ENCODE measurements at places on chromosomes 11 and 22. TPM values are rescaled to one million over a fixed set of nuclear protein-coding genes. Genes with fewer than 3 reads are reported as not detected.

MMP11 gene
- total RNA-seq, result 1.2 TPM

- DNase-seq, result no peak
- H3K4me3 ChIP-seq, result no peak overlapping the region
- no peaks in the 10 kb centered on the region for H3K4me1 ChIP-seq
- no peak overlapping the region for H3K27ac ChIP-seq
Measured at GRCh38 chr11:35484435-35484834, 41.0 kb downstream of the PAMR1 start.

SESN3 gene
- 8.8 TPM for total RNA-seq

GRCh38 chr11:1572197-1573076 lies at the start of gene DUSP8:
Gene DUSP8, minus strand, starts transcription at chr11:1572271. Its CDS starts 6,445 bp downstream, at chr11:1565826.
- no peaks in the 10 kb centered on the region for H3K36me3 ChIP-seq
- H3K27me3 ChIP-seq, result no peaks in the 10 kb centered on the region

GRCh38 chr11:71215425-71215965 lies 36.9 kb downstream of the SHANK2 start:
- no peak overlapping the region for H3K27ac ChIP-seq
- no peaks in the 10 kb centered on the region for H3K27me3 ChIP-seq
- no peak for DNase-seq
- no peak overlapping the region for H3K4me3 ChIP-seq
- H3K4me1 ChIP-seq, result no peaks in the 10 kb centered on the region

GRCh38 chr11:72543849-72544542 lies 109.7 kb upstream of the CLPB start:
- H3K27ac ChIP-seq, result no peak overlapping the region
- no peak overlapping the region for H3K4me3 ChIP-seq
- no peaks in the 10 kb centered on the region for H3K4me1 ChIP-seq
- DNase-seq, result no peak
- no peaks in the 10 kb centered on the region for H3K36me3 ChIP-seq
- H3K27me3 ChIP-seq, result no peaks in the 10 kb centered on the region

SLC39A13 gene
- total RNA-seq, result 18.1 TPM

GRCh38 chr22:44001521-44001920 lies 22.6 kb upstream of the PARVB start:
- no peaks in the 10 kb centered on the region for H3K4me1 ChIP-seq
- no peak overlapping the region for H3K27ac ChIP-seq
- H3K36me3 ChIP-seq, result peaks cover 17% of the 10 kb centered on the region
- H3K27me3 ChIP-seq, result no peaks in the 10 kb centered on the region
- DNase-seq, result no peak

DNA sequence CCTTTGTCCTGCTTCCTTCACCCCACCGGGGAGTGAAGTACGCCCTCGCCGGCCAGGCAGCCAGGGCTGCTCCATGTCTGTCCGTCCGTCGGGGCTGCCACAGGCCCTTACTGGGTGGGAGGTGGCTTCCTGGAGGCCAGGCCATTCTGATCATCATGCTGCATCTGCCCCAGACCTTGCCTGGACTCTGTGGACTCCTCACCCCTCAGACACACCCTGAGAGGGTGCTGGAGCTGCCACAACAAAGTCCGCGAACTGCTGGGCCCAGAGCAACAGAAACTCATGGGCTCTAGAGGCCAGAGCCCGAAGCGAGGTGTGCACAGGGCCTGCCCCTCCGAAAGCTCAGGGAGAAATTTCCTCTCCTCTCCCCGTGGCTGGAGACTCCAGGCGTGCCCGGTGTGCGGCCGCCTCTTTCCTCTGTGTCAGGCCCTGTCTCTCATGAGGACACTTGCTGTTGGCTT lies 124.2 kb downstream of the KCNQ1OT1 start:
- no peak overlapping the region for H3K27ac ChIP-seq
- no peaks in the 10 kb centered on the region for H3K27me3 ChIP-seq
- H3K4me1 ChIP-seq, result no peaks in the 10 kb centered on the region
- H3K36me3 ChIP-seq, result no peaks in the 10 kb centered on the region
- peak; percentile 14 for DNase-seq

GRCh38 chr11:34865261-34865660 lies 50.9 kb downstream of the APIP start:
- no peak overlapping the region for H3K27ac ChIP-seq
- no peaks in the 10 kb centered on the region for H3K4me1 ChIP-seq
- H3K36me3 ChIP-seq, result no peaks in the 10 kb centered on the region
- no peaks in the 10 kb centered on the region for H3K27me3 ChIP-seq
- no peak overlapping the region for H3K4me3 ChIP-seq
- DNase-seq, result no peak

PLCB3 gene
- total RNA-seq, result 7.2 TPM

DNA sequence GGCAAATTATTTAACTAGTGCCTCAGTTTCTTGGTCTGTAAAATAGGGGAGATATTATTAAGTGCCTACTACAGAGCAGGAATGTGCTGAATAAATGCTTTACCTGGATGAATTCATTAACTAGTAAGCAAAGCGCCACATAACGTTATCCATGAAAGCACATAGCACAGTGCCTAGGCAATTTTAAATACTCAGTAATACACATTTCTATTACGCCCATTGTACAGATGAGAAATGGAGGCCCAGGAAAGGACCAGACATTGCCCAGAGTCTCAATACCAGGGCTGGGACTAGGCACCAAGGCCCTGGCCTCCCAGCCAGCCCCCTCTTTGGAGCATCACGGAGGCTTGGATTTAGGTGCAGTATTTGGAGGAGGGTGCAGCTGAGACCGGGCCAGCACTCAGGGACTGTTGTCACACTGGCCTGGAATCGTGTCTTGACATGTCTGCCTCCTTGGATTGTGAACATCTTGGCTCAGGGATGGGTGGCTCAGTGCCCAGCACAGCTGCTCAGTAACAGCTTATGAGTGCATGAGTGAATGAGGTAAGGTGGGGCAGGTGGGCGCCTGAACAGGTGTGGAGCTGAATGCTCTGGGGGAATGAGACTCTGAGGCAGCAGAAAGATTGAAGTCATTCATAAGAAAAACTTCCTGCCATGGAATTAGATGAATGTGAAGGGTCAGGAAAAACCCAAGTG lies 42.1 kb upstream of the TPBGL start:
- no peak overlapping the region for H3K27ac ChIP-seq
- H3K4me1 ChIP-seq, result peaks cover 50% of the 10 kb centered on the region

DNA sequence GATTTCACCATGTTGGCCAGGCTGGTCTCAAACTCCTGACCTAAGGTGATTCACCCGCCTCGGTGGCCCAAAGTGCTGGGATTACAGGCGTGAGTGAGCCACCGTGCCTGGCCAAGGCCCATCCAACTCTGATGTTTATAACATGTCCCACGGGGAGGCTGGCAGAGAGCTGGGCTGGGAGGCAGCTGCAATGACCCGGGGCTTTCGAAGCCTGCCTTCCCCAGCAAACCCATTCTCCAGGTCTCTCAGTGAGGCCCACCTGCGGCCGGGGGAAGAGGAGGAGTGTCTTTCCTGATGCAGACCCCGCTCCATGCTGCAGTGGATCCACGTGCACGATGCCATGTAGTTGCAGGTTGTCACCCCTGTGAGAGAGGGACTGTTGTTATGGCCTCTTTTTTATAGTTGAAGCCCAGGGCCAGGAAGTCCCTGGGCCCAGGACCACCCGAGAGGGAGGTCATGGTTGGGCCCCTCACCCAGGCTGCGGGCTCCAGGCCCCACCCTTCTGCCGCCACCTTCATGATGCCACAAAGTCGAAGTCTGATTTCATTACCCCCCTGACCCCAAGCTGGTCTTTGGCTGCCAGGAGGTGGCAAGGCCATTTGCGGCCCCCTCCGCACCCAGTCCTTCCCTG lies 38.3 kb downstream of the KCNJ4 start:
- DNase-seq, result no peak
- peaks cover 8% of the 10 kb centered on the region for H3K4me1 ChIP-seq
- H3K36me3 ChIP-seq, result no peaks in the 10 kb centered on the region
- H3K27ac ChIP-seq, result no peak overlapping the region
- H3K27me3 ChIP-seq, result no peaks in the 10 kb centered on the region

DNA sequence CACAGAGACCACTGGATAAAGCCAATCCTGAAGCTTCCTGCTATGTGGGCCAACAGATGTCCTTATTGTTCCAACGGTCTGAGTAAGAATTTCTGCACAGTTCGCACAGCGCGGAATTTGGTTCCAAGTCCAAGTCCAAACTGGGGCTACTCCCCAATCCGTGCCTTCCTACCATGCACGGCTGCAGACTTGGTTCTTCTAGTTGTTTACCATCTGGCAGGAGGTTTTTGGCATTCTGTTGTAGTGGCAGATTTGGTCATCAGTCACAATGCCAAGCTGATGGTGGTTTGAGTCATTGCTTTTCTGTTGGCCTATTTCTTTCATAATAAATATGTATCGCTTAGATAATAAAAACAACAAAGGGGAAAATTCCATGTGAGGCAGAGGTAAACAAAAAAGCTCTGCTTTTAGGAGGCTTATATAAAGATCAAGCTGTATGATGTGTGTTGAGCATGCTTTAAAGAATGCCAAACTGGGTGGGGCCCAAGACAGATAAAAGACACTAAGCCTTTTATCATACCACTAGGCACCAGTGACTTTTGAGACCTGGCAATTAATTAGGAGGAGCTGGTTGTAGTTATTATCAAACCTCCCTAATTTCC lies 52.5 kb upstream of the SYN3 start:
- H3K36me3 ChIP-seq, result no peaks in the 10 kb centered on the region
- no peaks in the 10 kb centered on the region for H3K27me3 ChIP-seq
- H3K27ac ChIP-seq, result no peak overlapping the region

GRCh38 chr11:116219171-116219635 lies 553.6 kb downstream of the BUD13 start:
- no peak overlapping the region for H3K4me3 ChIP-seq
- no peaks in the 10 kb centered on the region for H3K27me3 ChIP-seq
- no peaks in the 10 kb centered on the region for H3K4me1 ChIP-seq
- no peak overlapping the region for H3K27ac ChIP-seq
- no peaks in the 10 kb centered on the region for H3K36me3 ChIP-seq

GRCh38 chr11:17405232-17406005 lies 17.0 kb upstream of the KCNJ11 start:
- H3K27ac ChIP-seq, result peak overlapping the region; percentile 72
- no peaks in the 10 kb centered on the region for H3K4me1 ChIP-seq
- no peaks in the 10 kb centered on the region for H3K27me3 ChIP-seq

HBE1 gene
- not detected for total RNA-seq

DNA sequence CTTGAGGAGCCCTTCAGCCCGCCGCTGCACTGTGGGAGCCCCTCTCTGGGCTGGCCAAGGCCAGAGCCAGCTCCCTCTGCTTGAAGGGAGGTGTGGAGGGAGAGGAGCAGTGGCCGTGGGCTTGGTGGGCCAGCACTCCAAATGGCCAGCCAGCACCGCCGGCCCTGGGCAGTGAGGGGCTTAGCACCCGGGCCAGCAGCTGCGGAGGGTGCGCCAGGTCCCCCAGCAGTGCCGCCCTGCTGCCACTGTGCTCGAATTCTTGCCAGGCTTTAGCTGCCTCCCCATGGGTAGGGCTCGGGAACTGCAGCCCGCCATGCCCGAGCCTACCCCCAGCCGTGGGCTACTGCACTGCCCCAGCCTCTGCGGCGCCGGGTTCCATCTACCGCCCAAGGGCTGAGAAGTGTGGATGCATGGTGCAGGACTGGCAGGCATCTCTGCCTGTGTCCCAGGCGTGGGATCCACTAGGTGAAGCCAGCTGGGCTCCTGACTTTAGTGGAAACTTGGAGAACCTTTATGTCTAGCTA lies 82.7 kb downstream of the KCNA4 start:
- no peak overlapping the region for H3K4me3 ChIP-seq
- no peak overlapping the region for H3K27ac ChIP-seq

BCO2 gene
- 33.3 TPM for total RNA-seq

- peaks cover 25% of the 10 kb centered on the region for H3K36me3 ChIP-seq
- peak; percentile 93 for DNase-seq
- no peaks in the 10 kb centered on the region for H3K27me3 ChIP-seq
- H3K27ac ChIP-seq, result peak overlapping the region; percentile 99
- peak overlapping the region; percentile 57 for H3K4me3 ChIP-seq
- H3K4me1 ChIP-seq, result peaks cover 44% of the 10 kb centered on the region
Measured at GRCh38 chr22:30423301-30423958, 2.1 kb upstream of the MTFP1 start.

SRPRA gene
- 95.0 TPM for total RNA-seq

- no peaks in the 10 kb centered on the region for H3K4me1 ChIP-seq
- H3K36me3 ChIP-seq, result no peaks in the 10 kb centered on the region
- no peaks in the 10 kb centered on the region for H3K27me3 ChIP-seq
- no peak overlapping the region for H3K4me3 ChIP-seq
- no peak overlapping the region for H3K27ac ChIP-seq
Measured at GRCh38 chr11:44466531-44467205, 98.8 kb upstream of the CD82 start.

GRCh38 chr22:38725900-38726655 lies 20.3 kb downstream of the GTPBP1 start:
- H3K27ac ChIP-seq, result no peak overlapping the region
- H3K4me3 ChIP-seq, result no peak overlapping the region
- peaks cover 90% of the 10 kb centered on the region for H3K36me3 ChIP-seq
- no peaks in the 10 kb centered on the region for H3K27me3 ChIP-seq

DNA sequence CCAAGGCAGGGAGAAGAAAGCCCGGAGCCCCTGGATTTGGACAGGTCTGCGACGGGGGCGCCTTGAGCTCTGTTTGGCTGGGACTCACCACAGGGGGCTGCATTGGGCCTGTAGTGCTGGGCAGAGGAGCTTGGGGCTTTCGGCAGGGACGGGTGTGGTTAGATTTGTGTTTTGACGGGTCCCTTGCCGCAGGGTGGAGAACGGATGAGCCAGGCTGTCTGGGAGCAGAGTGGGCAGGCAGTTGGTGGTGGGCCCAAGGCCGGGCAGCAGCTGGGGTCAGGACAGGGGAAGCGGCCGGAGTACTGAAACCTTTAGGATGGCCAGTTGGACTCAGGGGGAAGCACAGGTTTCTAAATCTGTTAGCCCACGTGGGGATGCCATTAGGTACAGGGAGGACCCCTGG lies 13.4 kb downstream of the C11orf24 start:
- no peaks in the 10 kb centered on the region for H3K4me1 ChIP-seq
- peak; percentile 56 for DNase-seq
- no peaks in the 10 kb centered on the region for H3K27me3 ChIP-seq
- no peak overlapping the region for H3K4me3 ChIP-seq
- peaks cover 11% of the 10 kb centered on the region for H3K36me3 ChIP-seq

TBC1D22A gene
- 11.0 TPM for total RNA-seq

DNA sequence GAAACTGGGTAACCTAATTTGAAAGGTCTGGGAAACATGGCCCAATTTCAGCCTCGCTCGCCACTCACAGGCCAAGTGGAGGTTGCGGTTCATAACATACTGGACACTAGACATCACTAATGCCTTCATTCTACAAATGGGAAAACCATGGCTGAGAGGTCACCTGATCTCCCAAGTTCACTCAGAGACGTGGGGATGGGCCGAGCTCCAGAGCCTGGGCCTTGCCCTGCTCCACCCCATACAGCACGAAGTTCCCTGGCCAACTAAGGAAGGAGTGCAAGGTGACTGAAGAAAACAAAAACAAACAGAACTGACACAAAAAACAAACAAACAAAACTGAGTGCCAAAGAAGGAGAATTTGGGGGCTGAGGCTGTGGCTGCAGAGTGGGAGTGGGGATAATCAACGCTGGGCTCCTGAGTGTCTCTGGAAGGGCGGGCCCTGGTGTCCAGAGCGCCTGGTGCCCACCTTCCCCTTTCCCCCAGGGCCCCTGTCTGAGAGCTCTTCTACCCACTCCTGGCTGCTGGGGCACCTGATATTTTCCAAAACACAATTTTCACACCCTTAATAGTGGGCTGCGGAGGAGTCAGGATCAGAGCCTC lies 46.5 kb upstream of the ADA2 start:
- H3K4me1 ChIP-seq, result peaks cover 7% of the 10 kb centered on the region
- no peak overlapping the region for H3K4me3 ChIP-seq
- no peaks in the 10 kb centered on the region for H3K36me3 ChIP-seq
- no peak overlapping the region for H3K27ac ChIP-seq
- no peak for DNase-seq
- no peaks in the 10 kb centered on the region for H3K27me3 ChIP-seq

GRCh38 chr22:38219632-38220031 lies 17.8 kb downstream of the MAFF start:
- no peak for DNase-seq
- H3K36me3 ChIP-seq, result no peaks in the 10 kb centered on the region
- H3K4me1 ChIP-seq, result no peaks in the 10 kb centered on the region
- H3K27ac ChIP-seq, result peak overlapping the region; percentile 67
- no peak overlapping the region for H3K4me3 ChIP-seq

Data from right lobe of liver (tissue), 6 donors.